ENCODE measurements at places on chromosomes 16 and 17.
A peak's percentile ranks its signal among the peaks of the same experiment; 100 is the strongest.

- DNase-seq: no peak
Measured at GRCh38 chr16:17391715-17392114, 79.0 kb downstream of the XYLT1 start.

- no peak for DNase-seq
Measured at GRCh38 chr16:30377050-30377811, 2.6 kb downstream of the MYL11 start.

DNA sequence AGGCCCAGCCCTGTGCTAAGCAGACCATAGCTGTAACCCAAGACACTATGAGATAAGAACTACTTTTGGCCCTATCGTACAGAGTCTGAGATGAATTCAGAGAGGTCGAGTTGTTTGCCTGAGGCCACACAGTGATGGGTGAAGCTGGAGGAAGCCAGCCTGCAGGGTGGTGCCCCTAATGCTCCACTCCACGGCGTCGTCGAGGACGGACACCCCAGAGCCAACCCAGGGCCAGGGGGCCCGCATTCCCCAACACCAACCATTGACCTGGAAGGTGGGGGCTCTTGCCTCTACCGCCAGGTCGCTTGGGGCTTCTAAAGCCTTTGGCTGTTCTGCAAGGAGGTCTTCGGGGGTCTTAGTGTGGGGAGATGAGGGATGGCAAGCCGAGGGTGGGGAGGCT lies 84.1 kb downstream of the IRF8 start:
- DNase-seq: no peak

- peak; percentile 36 for DNase-seq
Measured at GRCh38 chr17:19558946-19559345, 25.3 kb downstream of the SLC47A1 start.

- no peak for DNase-seq
Measured at GRCh38 chr16:9406038-9406712, 314.7 kb downstream of the HAPSTR1 start.

DNA sequence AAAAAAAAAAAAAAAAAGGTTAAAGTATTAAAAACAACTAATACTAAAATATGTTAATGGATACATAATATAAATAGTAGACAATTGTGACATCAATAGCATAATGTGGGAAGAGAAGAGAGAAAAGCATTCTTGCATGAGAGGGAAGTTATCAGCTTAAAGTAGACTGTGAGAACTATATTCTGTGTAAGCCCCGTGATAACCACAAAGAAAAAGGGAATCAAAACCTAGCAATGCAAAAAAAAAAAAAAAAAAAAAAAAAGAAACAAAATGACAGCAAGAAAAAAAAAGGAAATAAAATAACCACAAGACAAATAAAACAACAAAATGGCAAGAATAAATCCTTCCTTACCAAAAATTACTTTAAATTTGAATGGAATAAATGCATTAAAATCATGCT lies 39.8 kb upstream of the MYLK3 start:
- no peak for DNase-seq

DNA sequence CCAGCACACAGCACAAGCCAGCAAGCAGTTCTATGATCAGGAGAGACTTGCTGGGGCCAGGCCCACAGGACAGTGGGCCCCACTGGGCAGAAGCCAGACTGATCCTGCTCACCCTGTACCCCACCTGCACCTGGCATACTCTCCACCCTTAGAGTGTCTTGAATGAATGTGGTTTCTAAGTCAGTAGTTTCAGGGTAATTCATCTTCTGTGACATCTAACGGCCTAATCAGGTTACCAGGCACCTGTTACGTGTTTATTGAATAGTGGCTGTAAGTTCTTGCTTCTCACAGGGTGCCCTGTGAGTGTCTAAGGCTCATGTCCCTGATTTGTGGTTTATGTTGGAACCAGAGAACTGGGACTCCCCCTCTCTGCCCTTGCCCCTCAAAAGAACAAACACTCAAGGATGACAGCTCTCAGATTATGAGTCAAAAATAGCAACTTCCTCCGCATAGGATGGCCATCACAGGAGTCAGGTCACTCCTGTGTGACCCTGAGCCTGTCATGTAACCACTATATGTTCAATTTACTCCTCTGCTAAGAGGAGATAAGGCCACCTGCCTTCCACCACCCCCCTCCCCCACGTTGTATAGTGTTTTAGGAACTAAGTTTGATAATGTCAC lies 7.0 kb upstream of the OR2C1 start:
- no peak for DNase-seq

GRCh38 chr17:55275894-55276804 lies 11.4 kb downstream of the HLF start:
- peak; percentile 88 for DNase-seq

All from NCI-H226 (cell line).